ENCODE measurements at places on chromosomes 4 and X. TPM values are rescaled to one million over a fixed set of nuclear protein-coding genes. Genes with fewer than 3 reads are reported as not detected.

The RIBC1 gene
- total RNA-seq: 1.2 TPM

The UCHL1 gene
- 11.3 TPM for total RNA-seq

The MAGEA9B gene
- total RNA-seq: not detected

The NFXL1 gene
- 15.8 TPM for total RNA-seq

The XPNPEP2 gene
- total RNA-seq: not detected

The HTN3 gene
- not detected for total RNA-seq

Data from mammary epithelial cell (primary cell).